GM23248 (cell line): ENCODE measurements at places on chromosomes 7 and 10. TPM values are rescaled to one million over a fixed set of nuclear protein-coding genes. Genes with fewer than 3 reads are reported as not detected.

DNA sequence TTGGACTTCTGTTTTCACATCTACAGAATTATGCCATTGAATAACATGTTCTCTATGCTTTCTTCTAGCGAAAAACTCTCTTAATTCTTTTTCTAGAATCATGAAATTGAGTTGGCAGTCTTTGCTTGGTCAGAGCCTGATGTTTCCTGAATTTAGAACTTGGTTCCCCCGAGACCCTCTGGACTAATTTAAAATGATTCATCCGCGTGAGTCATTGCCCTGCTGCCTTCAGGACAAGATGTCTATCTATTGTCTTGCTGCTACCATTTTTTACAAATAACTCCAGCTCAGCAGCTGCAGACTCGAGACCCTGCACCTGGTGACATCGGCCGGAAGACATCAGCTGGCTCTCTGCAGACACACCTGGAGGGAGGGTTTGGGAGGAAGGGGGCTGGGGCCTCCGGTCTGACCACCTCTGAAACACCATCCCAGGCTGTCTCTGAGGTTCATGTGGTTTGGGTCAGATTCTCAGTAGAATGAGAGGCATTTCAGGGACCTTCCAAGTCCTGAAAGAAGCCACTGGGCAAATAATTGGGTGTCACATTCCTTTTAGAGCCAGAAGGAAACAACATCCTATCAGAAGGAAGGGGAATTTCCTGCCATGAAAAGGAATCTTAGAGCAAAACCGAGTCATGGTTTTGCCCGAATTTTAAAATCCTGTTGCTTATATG, 20.9 kb upstream of the KLF6 start:
- peak; percentile 93 for DNase-seq

DNA sequence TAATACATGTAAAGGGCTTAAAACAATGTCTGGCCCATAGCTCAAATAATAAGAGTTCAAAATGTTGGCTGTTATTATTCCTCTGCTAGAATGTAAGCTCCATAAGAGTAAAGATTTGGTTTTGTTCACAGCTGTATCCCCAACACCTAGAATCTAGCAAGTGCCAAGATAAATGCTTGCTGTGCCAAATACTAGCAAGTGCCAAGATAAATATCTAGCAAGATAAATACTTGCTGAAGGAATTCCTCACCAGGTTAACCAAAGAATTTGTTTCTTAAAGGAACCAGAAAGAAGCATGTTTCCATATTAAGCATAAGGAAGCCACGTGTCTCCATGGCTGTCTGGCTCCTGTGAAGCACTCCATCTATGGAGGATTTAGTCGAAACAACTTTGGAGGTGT, 235.2 kb upstream of the SP4 start:
- no peak for DNase-seq

The ITPRID1 gene
- not detected in 2 replicates for polyA plus RNA-seq

DNA sequence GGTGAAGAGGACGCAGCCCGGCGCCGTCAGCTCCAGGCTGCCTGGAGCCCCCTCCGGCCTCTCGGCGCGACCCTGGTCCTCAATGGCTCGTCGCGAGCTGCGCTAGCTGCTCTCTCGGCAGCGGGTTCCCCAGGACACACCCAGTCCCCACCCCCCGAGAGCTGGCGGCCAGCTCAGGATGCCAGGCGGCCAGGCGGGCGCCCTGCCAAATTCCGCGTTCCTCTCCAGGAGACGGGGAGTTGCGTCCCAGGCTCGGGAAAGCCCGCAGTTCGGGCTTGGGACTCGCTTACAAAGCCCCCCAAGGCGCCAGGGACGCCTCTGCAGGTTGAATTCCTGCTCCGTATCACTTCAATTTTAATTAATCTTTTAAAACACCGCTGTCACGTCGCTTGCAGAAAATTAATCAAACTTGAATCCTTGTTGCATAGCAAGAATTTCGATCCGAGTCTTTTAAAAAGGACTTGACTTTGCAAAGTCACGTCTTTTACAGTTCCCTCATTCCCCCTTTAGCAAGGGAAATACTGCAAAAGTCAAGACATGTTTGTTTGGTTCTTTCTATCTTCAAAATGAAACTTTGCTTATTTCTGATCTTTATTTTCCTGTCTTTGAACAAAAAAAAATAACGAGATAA, 28.2 kb downstream of the SKIDA1 start:
- DNase-seq = peak; percentile 86

The ELOVL3 gene
- polyA plus RNA-seq = 1.4 and 1.9 TPM in 2 replicates

DNA sequence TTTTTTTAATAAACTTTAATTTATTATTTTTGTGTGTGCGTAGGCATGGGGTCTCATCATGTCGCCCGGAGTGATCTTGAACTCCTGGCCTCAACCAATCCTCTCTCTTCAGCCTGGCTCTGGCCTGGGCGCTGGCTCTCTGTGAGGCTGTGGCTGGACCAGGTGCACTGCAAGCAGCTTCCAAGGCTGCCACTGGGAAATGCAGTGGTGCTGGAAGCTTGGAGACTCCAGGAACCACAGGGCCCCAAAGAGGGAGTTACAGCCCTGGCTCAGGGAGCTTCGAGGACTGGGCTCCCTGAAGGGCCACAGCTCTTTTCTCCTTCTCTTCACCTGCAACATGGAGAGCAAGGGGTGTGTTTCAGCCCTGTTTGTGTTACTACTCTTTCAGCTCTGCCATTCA, 36.7 kb upstream of the BNIP3 start:
- no peak for DNase-seq

- no peak for DNase-seq
These were observed 1.2 kb upstream of the CHAT start for GRCh38 chr10:49612513-49613164.

- DNase-seq = no peak
These were observed 549.0 kb upstream of the LRRN3 start for GRCh38 chr7:110541962-110542361.

GRCh38 chr10:130637089-130637676, 501.0 kb downstream of the GLRX3 start:
- DNase-seq = no peak

DNA sequence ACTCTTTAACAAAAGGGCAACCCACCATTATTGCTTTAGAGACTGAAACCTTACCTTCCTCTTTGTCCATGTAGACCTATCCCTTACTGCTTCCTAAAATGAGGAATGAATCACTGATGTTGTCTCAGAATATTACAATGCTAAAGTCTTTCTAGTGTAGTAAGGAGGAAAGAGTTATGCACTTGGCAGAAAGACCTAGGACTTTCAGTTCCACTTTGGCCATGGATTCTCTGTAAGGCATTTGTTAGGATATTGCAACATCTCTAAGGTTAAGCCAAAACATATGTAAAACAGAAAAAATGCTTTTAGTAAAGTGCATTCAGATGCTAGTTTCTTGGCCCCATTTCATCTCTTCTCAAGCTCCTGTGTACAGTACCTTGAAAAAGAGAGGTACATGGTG, 230.9 kb downstream of the PARD3 start:
- DNase-seq = peak; percentile 89

The HACD1 gene
- 150 and 157 TPM in 2 replicates for polyA plus RNA-seq

GRCh38 chr7:142945001-142945400, 5.7 kb downstream of the LLCFC1 start:
- DNase-seq = no peak

GRCh38 chr7:10860516-10860915, 113.2 kb upstream of the PHF14 start:
- DNase-seq = peak; percentile 0

DNA sequence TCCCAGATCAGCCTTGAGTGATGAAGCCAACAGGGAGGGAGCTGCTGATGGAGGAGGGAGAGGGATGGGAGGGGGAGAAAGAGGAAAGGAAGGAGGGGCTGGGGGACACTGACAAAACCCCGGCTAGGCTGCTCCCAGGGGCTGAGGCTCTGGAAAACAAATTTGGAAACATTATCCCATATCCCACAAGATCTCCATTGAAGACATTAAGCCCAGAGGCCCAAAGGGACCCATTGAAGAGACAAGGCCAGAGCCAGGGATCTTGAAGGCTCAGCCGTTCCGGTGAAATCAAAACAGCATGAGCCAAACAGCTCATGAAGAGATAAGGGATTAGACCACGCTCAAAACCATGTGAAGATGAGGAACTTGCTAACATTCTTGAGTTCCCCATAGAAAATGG, 184.3 kb upstream of the ITGB1 start:
- DNase-seq = no peak

DNA sequence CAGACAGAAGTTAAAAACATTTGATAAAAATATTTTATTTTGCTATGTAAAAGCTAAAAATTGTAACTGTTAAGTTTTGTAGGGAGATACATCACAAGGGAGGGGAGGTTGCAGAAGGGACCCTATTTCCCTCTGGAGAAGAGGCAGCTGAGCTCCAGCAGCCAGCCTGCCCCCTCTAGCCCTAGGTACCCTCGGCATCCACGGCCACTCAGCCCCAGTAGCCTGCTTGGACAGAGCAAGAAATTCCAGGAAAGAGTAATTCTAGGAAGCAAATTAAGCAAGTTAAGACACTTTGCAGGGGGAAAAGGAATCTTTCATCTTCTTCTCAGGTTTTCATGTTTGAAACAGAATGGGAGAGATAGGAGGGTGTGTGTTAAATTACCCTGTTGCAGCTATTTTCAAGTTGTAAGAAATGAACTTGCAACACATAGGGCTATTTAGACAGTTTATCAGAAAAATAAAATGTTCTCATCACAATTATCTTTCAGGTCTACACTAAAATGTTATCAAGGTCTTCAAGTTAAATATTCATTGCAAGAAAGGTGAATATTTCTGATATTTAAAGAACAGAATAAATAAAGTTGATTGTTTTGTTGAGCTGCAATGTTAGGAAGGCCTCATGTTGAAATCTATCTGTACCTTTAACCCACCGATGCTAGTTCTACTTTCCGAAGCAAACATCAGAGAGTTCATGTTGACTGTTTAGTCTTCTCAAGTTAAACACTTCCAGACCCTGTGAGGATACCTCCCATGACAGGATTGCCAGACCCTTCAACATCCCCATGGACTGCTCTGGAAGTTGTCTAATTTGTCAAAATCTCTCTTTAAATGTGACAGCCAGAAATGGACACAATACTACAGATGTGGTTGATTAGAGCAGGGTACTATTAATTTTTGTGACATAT, 5.5 kb downstream of the SGCE start:
- DNase-seq = no peak

- DNase-seq = no peak
These were observed 406.0 kb upstream of the ADARB2 start for GRCh38 chr10:2143213-2143835.

DNA sequence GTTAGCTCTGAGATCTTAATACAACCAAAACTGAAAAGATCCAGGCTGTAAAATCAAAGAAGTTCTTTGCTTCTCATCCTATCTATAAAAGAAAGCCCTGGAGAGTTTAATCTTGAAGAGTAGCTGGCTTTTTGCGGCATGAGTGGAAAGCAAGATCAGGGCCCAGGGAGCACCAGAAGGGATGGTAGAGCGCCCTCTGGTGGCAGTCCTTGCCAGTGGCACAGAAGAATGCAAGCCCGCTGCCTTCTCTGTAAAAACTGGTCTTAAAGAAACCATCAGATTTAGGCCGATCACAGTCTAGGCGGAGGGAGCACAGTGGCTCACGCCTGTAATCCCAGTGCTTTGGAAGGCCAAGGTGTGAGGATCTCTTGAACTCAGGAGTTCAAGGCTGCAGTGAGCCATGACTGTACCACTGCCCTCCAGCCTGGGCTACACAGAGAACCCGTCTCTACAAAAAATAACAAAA, 35.6 kb downstream of the CPN1 start:
- peak; percentile 92 for DNase-seq

DNA sequence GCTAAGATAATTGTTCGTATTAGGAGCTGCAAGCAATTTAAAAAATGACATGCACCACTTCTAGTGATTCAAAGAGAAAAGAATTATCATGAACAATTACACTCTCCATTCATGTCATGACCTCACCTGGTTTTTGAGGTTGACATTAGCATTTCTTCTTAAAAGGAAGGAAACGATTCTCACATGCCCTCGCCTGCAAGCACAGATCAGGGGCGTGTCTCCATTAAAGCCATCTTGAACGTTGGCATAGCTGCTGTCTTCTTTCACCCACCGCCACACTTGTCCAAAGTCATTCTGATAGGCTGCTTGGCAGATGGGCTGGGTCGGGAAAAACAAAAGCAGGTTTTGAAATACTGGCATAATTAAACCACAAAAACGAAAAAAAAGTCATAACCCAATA, 19.9 kb downstream of the ANKRD22 start:
- no peak for DNase-seq

The CPA4 gene
- polyA plus RNA-seq = 10.4 and 11.9 TPM in 2 replicates

The LYZL1 gene
- not detected in 2 replicates for polyA plus RNA-seq

DNA sequence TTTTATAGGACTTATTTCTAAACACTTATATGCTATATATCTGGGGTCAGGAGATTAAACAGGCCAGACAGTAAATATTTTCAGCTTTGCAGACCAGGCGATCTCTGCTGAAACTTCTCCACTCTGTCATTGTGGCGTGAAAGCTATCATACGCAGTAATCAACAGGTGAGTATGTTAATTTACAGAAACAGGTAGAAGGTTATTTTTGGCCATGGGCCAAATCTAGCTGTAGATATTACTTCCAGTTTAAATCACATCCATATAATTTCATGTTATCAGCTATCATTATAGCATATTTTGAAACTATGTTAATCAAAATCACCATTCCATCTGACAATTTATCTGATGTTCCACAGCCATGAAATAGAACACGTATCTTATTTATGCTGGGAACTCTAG, 67.8 kb downstream of the GPR37 start:
- DNase-seq = no peak

The CLDN3 gene
- not detected in 2 replicates for polyA plus RNA-seq

GRCh38 chr7:79180533-79180932, 272.9 kb downstream of the MAGI2 start:
- DNase-seq = no peak

The XRCC2 gene
- 1.4 and 1.5 TPM in 2 replicates for polyA plus RNA-seq

GRCh38 chr10:27099448-27099847, 846 bp downstream of the ANKRD26 start:
- no peak for DNase-seq

GRCh38 chr10:116197946-116198675, 74.9 kb downstream of the GFRA1 start:
- DNase-seq = no peak

- DNase-seq = peak; percentile 24
These were observed 63.0 kb downstream of the AOAH start for GRCh38 chr7:36661135-36661840.

GRCh38 chr10:74841265-74841973, 15.0 kb downstream of the KAT6B start:
- no peak for DNase-seq

- no peak for DNase-seq
These were observed 65.0 kb downstream of the RBM33 start for GRCh38 chr7:155709453-155709852.

DNA sequence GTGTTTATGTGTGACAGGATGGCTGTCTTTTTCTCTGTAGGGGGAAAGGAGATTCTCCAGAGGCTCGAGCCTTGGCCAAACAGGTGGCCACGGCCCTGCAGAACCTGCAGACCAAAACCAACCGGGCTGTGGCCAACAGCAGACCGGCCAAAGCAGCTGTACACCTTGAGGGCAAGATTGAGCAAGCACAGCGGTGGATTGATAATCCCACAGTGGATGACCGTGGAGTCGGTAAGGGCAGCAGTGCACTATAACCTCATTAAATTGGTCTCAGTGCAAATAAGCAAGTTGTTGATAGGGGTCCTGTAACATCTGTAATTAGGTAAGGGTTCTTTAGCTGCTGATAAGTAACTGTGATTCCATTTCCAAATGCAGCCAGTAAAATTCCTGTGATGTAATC, 56.4 kb downstream of the AP3M1 start:
- DNase-seq = no peak

The ADO gene
- polyA plus RNA-seq = 4.5 and 5.5 TPM in 2 replicates
